NCI-H1092 treated with DMSO at 0.1 percent for 48 hours (cell line): ENCODE measurements at places on chromosomes 12 and 14.

- no peak for DNase-seq
These were observed 70.4 kb downstream of the TXNDC16 start for GRCh38 chr14:52481864-52482263.

- peak; percentile 71 for DNase-seq
These were observed 7.1 kb upstream of the ASCL1 start for GRCh38 chr12:102950107-102950949.

DNA sequence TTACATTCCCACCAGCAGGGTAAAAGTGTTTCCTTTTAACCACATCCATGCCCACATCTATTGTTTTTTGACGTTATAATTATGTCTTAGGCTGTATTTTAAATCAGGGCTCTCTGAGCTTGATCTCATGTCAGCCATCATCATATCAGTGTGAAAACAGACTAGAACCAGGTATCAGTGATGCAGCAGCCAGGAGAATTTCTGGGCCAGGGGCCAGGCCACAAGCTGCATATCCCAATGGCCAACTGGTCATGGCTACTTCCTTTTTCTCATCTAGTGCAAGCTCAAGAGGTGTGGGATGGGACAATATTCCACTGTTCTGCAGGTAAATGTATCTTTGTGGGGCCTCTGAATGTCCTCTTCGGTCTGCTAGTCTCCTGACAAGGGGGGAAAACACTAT, 125.1 kb downstream of the CRADD start:
- DNase-seq: no peak

DNA sequence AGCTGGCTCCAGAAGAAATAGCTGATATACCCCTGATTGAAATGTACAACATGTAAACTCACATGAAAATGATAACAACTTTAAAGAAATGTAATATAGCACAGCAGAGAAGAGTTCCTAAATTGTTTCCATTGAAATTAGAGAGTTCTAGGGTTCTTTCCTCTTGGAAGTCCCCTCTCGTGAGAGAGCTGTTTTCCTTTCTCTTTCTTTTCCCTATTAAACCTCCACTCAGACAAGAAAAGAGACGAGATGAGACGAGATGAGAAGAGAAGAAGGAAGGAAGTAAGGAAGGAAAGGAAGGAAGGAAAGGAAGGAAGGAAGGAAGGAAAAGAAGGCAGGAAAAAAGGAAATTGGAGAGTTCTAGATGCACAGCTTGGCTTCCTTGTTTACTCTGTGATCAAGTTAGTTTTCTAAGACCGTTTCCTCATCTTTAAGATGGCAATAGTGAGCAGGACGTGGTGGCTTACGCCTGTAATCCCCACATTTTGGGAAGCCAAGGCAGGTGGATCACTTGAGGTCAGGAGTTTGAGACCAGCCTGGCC, 11.9 kb downstream of the DRAM1 start:
- DNase-seq: no peak

- peak; percentile 63 for DNase-seq
These were observed 137.7 kb downstream of the SPTSSA start for GRCh38 chr14:34324363-34324795.

DNA sequence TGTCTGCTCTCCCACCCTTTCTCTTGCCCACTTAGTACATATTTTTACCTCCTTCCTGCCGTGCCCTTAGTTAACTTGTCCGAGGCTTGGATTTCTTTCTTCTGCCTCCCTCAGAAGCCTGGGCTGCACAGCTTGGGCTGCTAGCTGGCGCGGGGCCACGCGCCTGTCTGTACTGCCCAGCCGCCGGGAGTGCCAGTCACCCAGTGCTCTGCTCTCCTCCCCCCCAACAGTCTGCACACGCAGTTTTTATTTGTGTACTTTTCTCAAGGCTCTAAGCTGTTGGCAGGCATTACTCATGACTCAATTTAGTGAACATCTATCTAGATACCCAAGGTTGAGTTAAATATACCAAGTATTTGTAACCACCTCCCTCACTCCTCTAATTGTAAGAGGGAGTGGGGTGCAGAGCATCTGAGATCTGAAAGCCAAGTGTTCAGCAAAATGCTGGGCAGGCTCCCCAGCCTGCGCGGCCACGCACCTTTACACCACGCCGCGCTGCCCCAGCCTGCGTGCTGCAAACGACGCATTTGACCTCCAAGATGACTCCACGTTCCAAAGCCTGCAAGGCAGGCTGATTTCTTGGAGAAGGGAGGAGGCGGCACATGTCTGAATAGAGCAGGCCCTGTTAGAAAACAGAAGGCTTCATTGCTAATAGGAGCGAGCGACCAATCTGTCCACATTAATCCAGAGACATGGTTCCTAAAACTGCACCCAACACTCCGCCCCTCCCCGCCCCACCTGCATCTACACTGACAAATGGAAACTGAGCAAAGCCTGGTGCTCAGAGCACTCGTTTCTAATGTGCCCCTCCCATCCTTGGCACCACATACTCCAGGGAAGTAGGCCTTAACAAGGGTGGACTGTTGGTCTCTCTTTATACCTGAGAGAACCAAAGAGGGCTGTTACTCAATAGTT, 18.2 kb upstream of the CACNA2D4 start:
- peak; percentile 93 for DNase-seq

DNA sequence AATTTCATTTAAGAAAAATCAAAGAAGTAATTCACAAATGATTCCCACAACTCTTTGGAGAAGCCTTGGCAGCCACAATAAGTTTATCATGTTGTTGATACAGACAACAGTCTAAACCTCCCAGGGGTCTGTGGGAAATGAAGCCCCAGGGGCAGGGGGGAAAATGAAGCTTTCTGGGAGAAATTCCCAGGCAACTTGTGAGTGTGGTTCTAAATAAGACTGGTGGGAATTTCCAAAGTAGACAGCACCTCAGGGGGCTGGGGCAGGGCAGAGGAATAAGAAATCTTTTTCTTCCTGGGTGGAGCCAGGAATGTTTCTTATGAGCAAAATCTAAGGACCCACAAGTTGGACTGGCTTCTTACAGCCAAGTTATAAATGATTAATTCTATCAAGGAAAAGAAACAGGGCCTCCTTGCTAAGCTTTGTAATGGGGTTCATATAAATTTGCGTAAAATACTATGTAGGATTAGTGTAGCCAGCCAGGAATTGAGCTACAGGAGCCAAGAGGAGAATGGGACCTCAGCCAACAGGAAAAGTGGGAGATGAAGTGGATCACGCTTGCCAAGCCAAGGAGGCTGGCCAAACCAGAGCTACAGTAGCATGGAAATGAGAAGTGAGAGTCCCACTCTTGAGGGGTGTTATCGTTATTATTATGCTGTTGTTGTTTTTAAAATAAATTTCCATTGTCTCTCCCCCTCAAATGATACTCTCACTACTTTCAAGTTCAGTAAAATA, 182.9 kb upstream of the FAR2 start:
- peak; percentile 38 for DNase-seq

- DNase-seq: no peak
These were observed 117.8 kb upstream of the COCH start for GRCh38 chr14:30756594-30756993.

- DNase-seq: peak; percentile 39
These were observed 414.5 kb downstream of the PCNX1 start for GRCh38 chr14:71321574-71322315.

- DNase-seq: no peak
These were observed 14.9 kb upstream of the MCRS1 start for GRCh38 chr12:49582850-49583249.

GRCh38 chr14:59018460-59018859, 170.0 kb upstream of the DAAM1 start:
- no peak for DNase-seq

DNA sequence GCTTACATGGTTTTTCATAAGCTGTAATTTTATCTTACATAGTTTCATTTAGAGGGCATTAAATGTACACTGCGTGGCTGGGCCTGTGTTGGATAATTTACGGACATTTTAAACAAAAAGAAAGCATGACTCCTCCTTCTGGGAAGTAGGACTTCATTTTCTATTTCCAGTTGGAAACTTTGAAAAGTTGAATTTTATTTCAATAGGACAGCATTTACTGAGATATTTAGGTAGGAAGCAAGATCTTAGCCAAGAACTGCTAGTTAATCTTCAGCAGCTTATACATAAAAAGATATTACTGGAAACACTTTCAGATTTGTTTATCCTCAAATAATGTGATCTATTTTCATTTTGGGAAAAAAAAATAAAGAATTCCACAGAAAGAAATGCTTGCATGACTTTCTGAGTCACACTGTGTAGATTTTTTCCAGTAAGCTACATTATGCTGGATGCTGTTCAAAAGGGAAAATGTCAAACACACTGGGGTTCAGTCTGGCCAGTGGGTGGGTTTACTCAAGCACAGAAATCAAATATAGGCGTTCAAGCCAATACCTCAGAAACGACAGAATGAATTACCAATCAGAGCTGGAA, 239.4 kb upstream of the KRR1 start:
- no peak for DNase-seq

DNA sequence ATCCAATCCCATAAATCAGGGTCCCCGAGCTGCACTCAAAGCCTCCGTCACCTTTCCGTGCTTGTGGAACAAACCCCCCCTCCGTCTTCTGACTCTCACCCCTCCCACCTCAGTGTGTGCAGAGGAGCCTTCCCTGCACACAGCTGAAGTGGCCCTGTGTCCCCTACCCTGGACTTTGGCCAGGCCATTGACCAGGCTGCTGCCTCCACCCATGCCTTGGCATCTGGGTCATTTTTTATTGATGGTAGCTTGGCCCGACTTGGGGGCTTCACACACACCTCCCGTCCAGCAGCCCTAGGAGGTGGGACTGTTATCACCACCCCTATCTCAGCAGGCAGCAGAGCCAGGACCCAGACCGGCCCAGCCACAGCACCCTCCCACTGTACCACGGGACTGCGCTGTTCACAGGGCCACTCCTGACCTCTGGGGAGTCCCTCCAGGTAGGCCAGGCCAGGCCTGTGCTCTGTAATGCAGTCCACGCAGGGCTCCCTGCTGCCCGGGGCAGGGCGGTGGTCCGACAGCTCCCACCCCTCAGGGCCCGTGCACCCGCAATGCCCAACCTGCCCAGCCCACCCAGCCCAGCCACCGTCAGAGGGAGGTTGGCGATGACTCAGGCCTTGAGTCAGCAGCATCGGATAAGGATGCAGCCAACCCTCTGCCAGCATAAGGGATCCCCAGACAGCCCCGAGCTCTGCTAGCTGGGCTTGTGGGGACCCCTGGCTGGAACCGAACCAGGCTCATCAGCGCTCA, 9.2 kb upstream of the INF2 start:
- no peak for DNase-seq

GRCh38 chr12:15931590-15932053, 20.5 kb downstream of the DERA start:
- no peak for DNase-seq

GRCh38 chr12:80892597-80893445, 44.9 kb downstream of the LIN7A start:
- DNase-seq: no peak

GRCh38 chr12:2343681-2344080, 290.9 kb downstream of the CACNA1C start:
- no peak for DNase-seq

- no peak for DNase-seq
These were observed 6.1 kb upstream of the PAX9 start for GRCh38 chr14:36655571-36655962.

DNA sequence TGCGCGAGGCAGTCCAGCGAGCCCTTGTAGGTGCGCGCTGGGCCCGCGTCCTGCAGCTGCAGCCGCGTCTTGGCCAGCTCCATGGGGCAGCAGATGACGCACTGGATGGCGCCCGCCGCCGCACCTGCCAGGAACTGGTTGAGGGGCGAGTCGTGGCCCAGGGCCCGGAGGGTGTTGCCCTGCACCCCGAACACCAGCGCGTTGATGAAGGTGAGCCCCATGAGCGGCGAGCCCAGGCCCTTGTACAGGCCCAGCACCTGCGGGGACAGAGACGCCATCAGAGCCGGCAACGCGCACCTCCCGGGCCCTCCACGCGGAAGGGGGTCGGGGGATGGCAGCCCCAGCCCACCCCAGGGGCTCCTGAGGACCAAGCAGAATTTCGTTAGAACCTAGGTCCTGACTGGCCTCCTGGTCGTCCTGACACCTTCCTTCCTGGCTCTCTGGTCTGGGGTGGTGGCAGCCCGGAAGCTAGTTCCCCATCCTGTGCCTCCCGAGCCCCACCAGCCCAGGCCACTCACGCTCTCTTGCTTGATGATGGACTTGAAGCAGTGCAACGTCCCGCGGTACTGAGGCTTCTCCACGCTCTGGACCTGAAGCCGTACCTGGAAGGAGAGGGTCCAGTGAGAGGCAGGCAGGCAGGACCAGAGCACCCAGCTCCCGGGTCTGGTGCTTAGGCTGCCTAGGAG, 13.3 kb downstream of the SLC25A29 start:
- no peak for DNase-seq

DNA sequence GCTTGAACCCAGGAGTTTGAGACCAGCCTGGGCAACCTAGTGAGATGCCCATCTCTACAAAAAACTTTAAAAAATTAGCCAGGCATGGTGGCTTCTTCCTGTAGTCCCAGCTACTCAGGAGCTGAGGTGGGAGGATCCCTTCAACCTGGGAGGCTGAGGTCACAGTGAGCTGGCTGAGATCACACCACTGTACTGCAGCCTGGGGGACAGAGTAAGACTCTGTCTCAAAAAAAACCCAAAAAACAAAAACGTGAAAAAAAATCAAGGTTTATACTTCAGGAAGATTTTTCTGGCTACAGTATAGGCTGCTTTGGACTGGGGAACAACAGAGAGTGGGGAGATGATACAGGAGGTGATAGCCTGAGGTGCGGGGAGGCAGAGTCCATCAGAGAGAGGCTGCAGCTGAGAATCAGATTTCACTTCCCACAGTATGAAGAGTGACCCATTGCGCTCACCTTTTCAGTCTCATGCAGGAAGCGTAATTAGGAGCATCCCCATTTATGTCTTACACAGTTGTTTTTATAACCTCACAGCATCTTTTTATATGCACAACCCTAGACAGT, 28.9 kb downstream of the DNAH10 start:
- DNase-seq: no peak

GRCh38 chr12:13278249-13278787, 81.8 kb downstream of the EMP1 start:
- peak; percentile 81 for DNase-seq

DNA sequence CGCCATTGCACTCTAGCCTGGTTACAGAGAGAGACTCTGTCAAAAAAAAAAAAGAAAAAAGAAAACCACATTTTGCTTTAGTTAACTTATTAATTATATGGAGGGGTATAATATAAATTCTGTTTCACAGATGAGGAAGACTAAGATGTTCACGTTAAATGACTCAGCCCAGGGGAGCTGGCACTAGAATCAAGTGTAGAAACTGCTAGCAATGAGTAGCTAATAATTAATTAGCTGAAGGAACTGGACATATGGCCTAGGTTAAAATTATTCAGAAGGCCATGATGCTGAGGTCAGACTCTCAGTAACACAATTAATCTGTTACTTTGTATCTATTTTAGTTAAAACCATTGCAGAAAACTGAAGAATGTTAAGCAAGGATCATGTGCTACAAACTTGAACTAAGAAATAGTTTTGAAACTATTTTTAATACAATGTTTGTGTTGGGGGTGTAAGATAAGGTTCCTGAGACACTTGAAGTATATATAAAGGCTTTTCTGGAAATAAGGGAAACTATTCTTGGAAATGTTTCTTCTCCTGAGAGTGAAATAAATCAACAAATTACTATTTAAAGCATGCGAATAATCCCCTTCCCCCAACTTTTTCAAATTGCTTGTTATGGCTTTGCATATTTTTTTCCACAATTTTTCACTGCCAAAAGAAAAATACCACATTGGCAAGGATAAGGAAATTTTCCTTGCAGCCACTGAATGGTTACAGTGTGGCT, 589.3 kb downstream of the SOX5 start:
- DNase-seq: no peak

GRCh38 chr14:34980337-34980900, 2.4 kb upstream of the SRP54 start:
- DNase-seq: no peak
